ENCODE measurements at places on chromosomes 6 and 20.

DNA sequence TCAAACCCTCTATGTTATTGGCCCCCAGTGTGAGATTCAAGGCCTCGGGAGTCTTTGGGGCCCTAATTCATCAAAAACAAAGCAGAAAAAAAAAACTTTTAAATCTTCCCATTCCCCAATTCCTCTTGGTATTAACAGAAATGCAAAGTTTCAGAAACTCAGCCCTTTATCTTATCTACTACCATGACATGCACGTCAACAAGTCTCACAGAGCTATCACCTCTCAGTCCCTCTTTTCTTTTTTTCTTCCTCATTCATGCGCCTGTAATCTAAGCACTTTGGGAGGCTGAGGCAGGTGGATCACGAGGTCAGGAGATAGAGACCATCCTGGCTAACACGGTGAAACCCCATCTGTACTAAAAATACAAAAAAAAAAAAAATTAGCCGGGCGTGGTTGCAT lies 22.7 kb downstream of the SAMD3 start:
- DNase-seq: no peak

DNA sequence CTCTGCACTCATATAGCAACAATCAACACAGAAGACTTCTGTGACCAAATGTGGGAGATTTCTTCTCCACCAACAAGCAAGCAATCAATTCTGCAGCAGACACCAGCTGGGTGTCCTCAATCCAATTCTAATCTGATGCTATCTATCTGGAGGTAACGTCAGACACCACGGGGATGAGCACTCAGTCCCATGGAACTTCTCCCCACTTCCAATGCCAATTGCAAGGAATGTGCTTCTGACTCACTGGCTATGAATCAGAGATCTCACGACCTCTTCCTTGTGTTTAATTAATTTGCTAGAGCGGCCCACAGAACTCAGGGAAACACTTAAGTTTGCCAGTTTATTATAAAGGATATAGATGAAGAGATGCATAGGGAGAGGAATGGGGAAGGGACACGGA lies 103.5 kb upstream of the SIRPG start:
- DNase-seq: no peak

- no peak for DNase-seq
Observed at GRCh38 chr6:81138236-81138635, 614.2 kb downstream of the TENT5A start.

- no peak for DNase-seq
Observed at GRCh38 chr6:109006818-109007217, 87.8 kb downstream of the SESN1 start.

DNA sequence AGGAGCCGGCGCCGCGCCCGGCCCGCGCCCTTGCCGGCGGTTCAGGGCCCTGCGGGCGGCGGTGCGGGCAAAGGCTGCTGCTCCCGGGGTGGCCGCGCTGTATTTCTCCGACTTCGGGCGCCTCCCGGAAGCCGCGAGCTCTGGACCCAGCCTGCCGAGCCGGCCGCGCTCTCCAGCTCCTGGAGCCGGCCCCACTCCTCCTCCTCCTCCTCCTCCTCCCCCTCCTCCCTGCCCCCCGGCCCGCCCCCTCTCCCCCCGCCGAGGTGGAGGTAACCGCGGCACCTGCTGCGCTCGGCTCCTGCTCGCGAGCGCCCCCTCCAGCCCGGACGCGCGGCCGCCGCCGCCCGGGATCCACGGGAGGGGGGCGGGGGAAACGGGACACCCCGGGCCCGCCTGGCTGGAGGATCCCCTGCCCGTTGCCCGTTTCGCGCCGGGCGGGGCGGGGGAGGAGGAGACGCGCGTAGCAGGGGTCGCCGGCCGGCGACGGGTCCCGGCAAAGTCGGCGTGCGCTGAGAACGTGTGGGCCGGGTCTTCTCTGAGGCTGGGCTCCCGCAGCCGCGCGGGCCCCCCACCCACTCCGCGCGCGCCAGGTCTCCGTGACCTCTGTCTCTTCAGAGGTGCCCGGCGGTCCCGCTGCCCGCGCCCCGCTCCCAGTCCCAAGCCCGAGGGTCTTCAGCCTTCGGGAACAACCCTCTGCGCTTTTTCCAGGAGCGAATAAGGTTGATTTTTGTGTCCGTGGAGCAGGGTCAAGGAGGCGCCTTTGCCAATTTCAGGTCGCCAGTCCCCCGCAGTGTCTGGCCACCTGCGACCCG lies at the start of gene SLC22A23:
Gene SLC22A23 (minus strand): TSS at position 153 of the 812 bp plus-strand sequence. CDS start 491 bp downstream, outside the sequence.
- no peak for DNase-seq

GRCh38 chr20:45014671-45015415 lies 48.5 kb downstream of the STK4 start:
- DNase-seq: no peak

GRCh38 chr6:134309983-134310605 lies 7.8 kb downstream of the SGK1 start:
- DNase-seq: no peak

- no peak for DNase-seq
Observed at GRCh38 chr6:38722727-38723334, 7.7 kb downstream of the DNAH8 start.

DNA sequence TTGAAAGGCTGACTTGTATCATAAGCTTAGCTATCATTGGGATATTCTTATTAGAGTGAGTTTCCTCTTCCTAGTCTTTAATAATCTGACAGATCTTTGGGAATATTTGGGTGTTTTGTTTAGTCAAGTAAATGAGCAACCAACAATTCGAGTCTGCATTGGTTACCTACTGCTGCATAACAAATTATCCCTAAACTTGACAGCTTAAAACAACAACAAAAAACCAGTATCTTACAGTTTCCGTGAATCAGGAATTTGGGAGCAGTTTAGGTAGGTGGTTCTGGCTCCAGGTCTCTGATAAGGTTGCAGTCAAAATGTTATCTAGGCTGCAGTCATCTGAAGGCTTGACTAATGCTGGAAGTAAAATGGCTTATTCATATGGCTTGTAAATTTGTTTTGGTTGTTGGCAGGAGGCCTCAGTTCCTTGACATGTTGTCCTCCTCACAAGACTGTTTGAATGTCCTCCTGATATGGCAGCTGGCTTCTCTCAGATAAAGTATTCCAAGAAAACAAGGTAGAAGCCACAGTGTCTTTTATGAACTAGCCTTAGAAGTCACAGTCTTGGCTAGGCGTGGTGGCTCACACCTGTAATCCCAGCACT lies 7.2 kb downstream of the GTF3C6 start:
- DNase-seq: no peak

GRCh38 chr20:49435639-49436038 lies 46.8 kb downstream of the KCNB1 start:
- DNase-seq: no peak

GRCh38 chr20:64131406-64131805 lies 24.0 kb upstream of the NPBWR2 start:
- DNase-seq: peak; percentile 5

DNA sequence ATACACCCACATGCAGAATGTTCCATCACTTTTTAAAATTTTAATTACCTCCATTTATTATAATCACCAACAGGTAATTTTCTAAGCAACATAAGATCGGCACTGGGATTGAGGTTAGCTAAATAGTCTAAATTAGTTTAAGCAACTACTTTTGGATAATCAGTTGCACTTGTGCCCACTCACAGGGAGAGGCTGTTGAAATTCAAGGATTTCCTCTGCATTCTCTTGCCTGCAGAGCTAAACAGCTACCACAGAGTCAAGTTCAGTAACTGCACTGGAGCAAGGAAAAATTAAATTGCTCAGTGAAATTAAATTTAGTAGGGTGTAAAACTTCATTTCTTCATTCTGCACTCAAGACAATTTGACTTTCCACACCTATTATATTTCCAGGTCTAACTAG lies 120.7 kb upstream of the CCDC28A start:
- no peak for DNase-seq

DNA sequence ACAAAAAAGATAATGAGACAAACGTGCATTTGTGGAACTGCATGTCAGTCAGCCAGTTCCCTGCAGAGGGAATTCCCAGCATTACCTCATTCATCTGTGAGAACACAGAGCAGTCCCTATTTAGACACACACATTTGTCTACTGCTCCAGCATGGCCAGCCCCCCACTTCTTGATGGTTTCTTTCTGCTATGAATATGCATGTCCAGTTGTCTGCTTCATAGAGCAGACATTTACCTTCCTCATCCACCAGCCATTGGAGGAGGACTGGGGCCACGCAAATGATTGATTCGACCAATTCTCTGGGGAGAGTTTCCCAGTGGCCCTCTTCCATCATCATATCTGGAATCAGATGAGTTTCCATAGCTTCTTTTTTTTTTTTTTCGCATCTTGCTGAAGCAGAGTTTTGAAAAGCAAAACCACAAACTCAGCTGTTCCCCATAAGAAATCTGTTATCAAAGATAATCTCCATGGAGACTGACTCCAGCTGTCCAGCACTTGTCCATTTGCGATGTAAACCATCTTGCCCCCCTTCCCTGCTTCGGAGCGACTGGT lies 11.8 kb downstream of the ENPP1 start:
- no peak for DNase-seq

GRCh38 chr6:35718911-35719381 lies 17.9 kb upstream of the ARMC12 start:
- no peak for DNase-seq

GRCh38 chr6:147023148-147023547 lies 181.1 kb upstream of the STXBP5 start:
- no peak for DNase-seq

DNA sequence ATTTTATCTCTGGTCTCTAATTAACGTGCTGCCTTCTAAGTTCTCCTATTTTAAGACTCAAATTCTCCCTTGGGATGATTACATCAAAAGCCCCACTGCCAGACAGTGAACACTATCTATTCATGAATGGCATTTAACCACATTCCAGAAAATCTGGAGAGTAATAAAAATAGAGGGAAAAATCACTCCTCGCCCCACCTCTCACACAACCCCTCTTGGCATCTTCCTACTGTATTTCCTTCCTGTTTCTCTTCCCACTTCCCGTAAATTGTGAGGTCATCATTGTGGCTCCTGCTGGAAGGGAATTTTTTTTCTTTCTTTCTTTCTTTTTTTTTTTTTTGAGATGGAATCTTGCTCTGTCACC lies 31.5 kb downstream of the RAB44 start:
- no peak for DNase-seq

DNA sequence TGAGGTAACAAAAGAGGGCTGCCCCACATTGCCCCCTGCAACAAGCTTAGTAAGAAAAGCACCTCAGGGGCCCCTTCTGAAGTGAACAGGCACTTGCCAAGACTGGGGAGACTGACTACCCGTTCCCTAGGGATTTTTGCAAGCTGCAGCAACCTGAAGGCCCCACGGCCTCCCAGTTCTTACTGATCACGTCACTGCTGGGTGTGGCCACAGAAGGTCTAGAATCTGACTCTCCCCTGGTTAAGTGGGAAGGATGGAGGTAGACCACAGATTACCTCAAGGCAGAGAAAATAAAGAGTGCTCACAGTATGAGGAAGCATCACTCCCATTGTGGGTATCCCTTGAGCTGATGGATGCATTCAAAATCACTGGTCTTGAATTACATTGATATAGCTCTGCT lies 201.5 kb upstream of the KCNQ5 start:
- DNase-seq: no peak

DNA sequence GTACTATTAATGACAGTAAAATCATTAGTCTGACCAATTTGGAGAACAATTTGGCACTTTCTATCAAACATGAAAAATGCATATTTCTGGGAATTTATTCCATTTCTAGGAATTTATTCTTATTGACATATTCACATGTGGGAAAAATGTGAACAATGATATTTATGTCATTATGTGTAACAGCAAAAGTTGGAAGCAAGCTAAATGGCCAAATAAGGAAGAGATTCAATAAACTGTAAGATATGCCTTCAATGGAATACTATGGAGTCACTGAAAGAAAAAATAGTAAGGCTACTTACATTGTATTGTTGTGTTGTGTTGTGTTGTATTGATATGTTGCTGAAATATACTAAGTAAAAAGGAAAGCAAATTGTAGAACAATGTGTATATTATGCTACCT lies 100.5 kb upstream of the EDN1 start:
- DNase-seq: no peak

DNA sequence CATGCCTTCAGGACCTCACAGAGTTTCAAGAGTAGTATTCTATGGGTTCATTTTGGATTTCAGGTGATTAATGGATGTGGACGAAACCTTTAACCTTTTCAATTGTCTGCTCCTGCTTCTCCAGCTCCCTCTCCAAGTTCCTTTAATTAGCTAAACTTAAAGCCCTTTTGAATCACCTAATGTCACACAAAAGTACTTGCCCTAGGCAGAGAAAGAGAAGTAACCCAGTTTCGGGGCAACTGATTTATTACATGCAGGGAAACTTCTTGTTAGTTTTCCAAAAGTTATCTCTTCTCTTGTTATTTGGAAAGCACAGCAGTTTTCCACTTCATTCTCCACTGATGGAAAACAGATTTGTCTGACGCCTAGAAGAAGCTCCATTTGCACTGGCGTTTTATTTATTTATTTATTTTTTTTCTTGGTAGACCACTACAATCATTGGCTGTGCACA lies 407.7 kb upstream of the JARID2 start:
- no peak for DNase-seq

- no peak for DNase-seq
Observed at GRCh38 chr6:150312395-150312794, 56.4 kb upstream of the IYD start.

- DNase-seq: no peak
Observed at GRCh38 chr6:90978046-90978445, 391.2 kb upstream of the MAP3K7 start.
